CD4-positive, alpha-beta memory T cell (primary cell): ENCODE measurements at places on chromosomes 4 and X. TPM values are rescaled to one million over a fixed set of nuclear protein-coding genes. Genes with fewer than 3 reads are reported as not detected.

DNA sequence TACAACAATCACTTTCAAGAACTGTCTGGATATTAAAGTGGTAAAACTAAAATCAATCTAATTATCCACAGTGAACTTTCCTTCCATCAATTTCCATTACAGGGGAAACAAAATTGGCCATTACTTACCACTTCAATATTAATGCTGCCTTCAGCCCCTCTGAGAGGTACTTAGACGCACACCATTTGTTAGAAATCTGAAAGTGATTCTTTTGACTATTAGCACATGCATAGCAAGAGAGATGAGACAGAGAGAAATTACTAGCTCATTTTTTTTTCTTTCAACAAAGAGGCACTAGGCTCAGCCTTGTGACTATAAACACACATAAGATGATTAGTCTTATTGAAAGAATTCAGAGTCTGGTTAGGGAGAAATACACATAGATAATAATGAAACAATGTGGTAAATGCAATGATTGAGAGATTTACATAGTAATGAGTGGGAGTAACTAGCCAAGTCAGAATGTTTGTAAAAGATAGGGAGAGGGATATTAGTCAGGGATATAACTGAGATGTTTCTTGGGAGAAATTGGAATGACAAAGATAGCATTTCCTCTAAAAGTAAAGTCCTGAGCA is 93.3 kb downstream of the YIPF7 start:
- H3K27me3 ChIP-seq = no peaks in the 10 kb centered on the region
- no peak for DNase-seq
- no peak overlapping the region for H3K27ac ChIP-seq
- H3K36me3 ChIP-seq = no peaks in the 10 kb centered on the region
- no peaks in the 10 kb centered on the region for H3K4me1 ChIP-seq
- H3K4me3 ChIP-seq = no peak overlapping the region

DNA sequence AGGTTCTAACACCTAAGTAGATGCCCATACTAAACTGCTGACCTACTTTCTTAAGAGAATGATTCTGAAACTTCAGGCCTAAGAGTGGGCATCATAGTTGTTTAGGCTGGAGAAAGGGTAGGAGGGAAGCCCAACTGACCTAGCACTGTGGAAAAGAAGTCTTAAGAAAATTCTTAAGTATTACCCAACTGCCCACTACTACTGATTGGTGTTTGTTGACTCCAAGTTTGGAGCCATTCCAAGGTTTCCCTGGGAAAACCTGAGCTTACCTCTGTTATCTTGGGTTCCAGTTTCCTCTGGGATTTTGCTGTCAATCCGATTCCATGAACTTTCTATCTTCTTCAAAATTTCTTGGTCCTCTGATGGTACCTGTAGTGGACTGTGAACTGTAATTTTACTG is 23.9 kb downstream of the ANKRD17 start:
- H3K27ac ChIP-seq = no peak overlapping the region
- peaks cover 5% of the 10 kb centered on the region for H3K4me1 ChIP-seq
- peaks cover 5% of the 10 kb centered on the region for H3K36me3 ChIP-seq
- no peak overlapping the region for H3K4me3 ChIP-seq

DNA sequence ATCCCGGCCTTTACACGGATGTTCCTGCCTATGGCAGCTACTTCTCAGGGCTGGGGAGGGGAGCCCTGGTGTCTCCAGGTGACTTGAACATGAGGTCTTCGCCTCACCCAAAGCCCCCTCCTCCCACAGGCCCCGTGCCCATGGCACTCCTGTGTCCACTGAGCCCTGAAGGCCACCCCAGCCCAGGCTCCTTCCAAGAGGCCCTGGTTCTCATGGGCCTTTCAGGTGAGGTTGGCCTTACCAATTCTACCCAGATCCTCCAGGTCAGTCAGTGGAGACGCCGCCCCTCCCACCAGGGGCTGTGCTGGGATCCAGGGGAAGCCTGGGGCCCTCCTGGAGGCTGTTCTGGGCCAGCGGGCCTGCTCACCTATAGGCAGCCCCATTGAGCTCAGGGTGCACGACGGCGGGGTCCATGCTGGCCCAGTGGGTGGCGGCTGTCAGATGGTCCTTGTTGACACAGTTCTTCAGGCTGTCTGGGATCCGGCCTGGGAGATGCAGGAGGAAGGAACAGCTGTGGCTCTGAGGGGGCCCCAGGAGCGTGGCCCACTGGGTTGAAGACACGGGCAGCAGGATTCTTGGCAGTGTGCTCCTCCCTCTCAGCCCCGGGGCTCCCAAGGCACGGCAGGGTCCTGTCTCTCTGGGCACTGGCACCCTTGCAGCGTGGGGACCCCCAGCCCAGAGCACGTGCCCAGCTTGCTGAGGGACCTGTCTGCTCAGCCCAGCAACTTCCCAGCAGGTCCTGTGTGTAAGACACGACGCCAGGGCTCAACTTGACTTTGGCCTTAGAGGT is 36.2 kb downstream of the CTBP1 start:
- DNase-seq = no peak
- H3K27me3 ChIP-seq = no peaks in the 10 kb centered on the region
- peaks cover 27% of the 10 kb centered on the region for H3K36me3 ChIP-seq
- H3K4me1 ChIP-seq = peaks cover 30% of the 10 kb centered on the region

- H3K27me3 ChIP-seq = no peaks in the 10 kb centered on the region
- no peak for DNase-seq
- no peaks in the 10 kb centered on the region for H3K4me1 ChIP-seq
Observed at GRCh38 chrX:11103006-11103405, 8.1 kb upstream of the HCCS start.

DNA sequence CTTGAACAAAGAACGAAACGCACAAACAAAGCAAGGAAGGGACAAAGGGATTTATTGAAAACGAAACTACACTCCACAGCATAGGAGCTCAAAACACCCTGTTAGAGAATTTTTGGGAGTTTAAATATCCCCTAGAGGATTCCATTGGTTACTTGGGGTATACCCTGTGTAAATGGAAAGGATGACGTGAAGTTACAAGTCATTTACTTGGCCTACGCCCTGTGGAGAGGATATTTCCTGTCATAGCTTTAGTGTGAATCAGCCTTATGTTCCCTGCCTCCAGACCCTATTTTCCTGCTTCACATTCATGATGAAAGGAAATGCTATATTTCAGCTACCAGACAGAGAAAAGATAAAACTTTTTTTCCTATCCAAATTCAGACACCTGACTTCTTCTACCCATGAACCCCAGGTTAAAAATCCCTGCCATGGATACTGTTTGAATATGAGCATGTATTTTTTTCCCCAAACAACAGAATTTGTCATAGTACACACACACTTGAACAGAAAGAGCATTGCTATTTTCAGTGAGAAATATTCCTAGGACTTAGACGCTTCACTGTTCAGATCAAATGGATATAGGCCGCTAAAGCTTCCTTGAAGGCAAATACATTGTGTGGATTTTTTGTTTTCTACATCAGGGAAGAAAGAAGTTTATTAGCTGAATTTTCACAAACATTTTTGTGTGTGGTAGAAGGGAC is 20.4 kb downstream of the PIN4 start:
- no peaks in the 10 kb centered on the region for H3K36me3 ChIP-seq
- H3K27ac ChIP-seq = no peak overlapping the region
- H3K4me1 ChIP-seq = no peaks in the 10 kb centered on the region
- DNase-seq = no peak
- H3K4me3 ChIP-seq = no peak overlapping the region
- no peaks in the 10 kb centered on the region for H3K27me3 ChIP-seq

DNA sequence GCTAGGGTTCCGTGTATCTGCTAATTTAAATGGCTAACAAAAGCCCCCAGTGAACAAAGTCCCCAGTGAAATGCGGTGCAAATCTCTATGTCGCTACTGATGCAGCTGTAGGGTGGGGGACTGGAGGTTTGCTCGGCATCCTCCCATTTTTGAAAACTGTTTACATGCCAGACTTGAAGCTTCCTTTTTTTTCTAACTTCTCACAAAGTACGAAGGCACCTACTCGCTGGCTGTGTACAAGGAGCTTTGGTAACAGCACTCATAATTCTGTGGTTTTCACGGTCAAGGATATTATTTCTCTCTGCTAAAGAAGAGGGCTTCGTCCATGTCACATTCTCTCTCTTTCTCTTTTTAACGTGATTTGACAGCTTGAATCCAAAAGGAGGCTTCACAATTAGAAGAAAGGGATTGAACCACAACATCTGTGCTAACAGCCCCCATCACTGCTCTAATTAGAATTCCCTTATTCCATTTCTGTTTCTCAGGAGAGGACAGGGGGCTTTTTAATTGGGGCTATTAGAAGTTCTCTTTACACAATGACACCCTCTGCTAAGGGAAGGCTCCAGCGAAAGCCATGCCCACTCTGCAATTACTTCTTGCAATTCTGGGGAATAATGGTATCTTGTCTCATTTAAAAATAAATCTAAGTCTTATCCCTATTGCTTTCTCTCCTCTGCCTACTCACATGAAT is 46.7 kb downstream of the TMEM156 start:
- peaks cover 36% of the 10 kb centered on the region for H3K4me1 ChIP-seq
- peaks cover 6% of the 10 kb centered on the region for H3K36me3 ChIP-seq
- no peaks in the 10 kb centered on the region for H3K27me3 ChIP-seq

- H3K36me3 ChIP-seq = no peaks in the 10 kb centered on the region
- no peaks in the 10 kb centered on the region for H3K4me1 ChIP-seq
- no peaks in the 10 kb centered on the region for H3K27me3 ChIP-seq
- no peak overlapping the region for H3K27ac ChIP-seq
Observed at GRCh38 chrX:22314692-22315091, 42.0 kb downstream of the CBLL2 start.

DNA sequence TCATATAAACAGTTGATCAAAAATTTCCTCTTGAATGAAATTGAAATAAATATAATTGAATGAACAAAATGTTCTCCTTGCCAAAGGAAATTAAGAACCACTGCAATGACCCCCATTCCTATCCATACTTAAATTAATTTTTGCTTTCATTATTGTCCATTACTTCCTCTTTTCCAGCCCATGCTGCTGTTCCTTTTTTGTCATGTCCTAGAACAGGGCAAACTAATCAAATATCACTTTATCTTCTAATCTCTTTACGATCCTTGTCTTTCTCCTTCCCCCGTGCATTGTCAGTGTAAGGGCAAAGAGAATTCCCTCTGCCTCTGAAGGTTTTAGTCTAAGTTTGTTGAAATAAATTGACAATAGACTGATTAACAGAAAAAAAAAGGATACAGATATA is 203.0 kb downstream of the CENPC start:
- no peak for DNase-seq
- no peaks in the 10 kb centered on the region for H3K4me1 ChIP-seq
- H3K36me3 ChIP-seq = no peaks in the 10 kb centered on the region
- H3K4me3 ChIP-seq = no peak overlapping the region
- H3K27ac ChIP-seq = no peak overlapping the region

Gene PAGE5
- 0.69 TPM for total RNA-seq

Gene BCORL1
- total RNA-seq = 14.0 TPM
